ENCODE measurements at places on chromosomes 6 and 20.

- no peak for DNase-seq
These were observed 99.2 kb downstream of the MAP3K5 start for GRCh38 chr6:136693090-136693489.

DNA sequence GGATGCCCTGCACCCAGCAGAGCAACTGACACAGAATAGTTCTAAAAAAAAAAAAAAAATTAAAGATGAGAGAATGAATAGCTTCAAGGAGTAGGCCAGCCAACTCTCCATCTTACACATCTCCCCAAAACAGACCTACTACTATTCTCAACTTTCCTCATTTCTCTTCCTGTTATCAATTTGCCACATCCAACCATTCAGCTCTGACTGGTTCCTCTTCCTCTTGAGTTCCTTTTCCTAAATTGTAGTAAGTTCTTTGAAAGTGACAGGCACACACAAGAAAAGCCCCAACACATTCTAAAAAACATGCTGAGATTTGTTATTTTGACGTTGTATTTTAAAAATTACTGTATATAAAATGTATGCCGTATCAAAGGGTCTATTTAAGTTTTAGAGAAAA, 117.2 kb downstream of the PDSS2 start:
- DNase-seq: no peak

DNA sequence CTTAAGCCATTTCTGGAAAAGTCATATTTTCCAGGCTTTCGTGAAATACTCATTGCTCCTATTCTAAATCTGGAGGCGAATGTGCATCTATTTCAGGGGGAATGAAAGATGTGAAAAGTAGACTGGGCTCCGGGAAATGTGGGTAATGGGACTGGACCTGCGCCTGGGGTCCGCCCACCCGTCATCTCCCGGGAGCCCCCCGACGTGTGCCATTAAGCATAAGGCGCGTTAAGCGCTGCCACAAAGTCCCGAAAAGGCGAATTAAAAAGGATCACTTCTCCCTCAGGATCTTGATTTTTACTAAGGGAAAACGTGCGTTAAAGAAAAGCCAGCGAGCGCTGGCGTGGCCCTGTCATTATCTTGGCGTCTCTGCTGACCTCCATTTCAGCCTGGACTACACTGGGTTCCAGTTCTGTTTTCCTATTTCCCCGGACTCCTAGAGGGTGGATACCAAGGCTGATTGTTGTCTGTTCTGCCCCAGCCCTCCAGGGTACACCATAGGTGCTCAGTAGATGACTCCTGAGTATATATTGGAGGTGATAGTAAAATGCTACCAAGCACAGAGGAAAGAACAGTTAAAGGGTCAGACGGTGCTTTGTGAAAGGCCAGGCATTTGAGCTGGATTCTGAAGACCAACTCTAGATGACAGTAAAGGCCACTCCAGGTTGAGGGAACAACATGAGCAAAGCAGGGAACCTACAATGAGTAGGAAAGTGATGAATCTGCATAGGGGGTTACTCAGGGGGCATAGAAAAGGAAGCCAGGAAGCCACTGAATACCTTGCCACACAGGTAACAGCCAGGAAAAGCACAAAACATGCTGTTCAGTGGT, 89.2 kb upstream of the ARID1B start:
- DNase-seq: peak; percentile 48

DNA sequence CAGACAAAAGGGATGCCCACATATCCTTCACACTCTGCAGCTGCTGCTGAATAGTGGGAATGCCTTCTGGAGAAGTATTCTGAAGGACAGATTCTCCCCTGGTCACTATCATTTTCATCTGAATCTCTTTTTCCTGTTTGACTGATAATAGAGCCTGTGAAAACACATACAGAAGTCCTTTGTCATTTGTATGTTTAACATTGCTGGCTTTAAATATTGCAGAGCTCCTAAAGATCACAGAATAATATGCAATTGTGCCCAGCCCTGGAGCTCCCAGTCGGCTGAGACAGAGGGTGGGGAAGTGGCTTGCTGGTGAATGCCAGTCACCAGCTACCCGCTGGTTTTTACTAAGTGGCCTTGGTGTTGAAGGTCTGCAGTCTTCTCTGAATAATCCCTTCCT, 272.3 kb downstream of the SYNE1 start:
- DNase-seq: no peak

DNA sequence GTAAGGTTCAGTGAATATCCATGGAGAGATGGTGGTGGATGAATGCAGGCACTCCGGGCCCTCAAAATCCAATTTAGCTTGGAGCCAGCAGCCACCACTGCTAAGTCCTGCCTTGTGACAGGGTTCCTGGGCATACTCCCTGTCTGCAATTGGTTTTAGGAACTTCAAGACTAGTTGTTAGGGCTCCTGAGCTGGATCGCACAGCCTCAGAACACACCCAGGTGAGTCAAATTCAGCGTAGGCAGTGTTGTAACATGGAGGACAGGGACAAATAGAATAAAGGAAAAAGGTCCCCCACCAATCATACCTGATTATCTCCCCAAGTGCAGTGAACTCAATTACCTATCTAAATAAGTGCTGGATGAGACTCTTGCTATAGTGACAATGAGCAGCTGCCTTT, 74.6 kb downstream of the PERP start:
- no peak for DNase-seq

DNA sequence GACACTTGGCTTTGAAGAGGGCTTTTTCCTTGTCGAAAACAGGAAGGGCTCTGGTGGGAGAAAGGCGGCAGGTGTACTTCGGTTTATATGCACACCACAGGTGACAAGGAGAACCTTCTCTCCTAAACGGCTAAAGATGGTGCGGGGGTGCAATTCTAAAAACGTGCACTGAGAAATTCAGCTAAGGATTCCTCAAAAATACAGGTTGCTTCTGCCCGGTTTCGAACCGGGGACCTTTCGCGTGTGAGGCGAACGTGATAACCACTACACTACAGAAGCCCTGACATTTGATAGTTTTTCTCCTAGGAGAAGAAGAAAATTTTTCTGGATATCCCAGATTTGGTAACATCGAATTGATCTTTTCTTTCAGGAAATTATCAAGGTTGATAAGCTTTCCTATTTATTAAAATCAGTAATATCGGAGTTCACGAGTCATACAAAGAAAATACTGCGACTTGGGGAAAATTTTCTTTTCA, 32.0 kb downstream of the POM121L2 start:
- peak; percentile 73 for DNase-seq

DNA sequence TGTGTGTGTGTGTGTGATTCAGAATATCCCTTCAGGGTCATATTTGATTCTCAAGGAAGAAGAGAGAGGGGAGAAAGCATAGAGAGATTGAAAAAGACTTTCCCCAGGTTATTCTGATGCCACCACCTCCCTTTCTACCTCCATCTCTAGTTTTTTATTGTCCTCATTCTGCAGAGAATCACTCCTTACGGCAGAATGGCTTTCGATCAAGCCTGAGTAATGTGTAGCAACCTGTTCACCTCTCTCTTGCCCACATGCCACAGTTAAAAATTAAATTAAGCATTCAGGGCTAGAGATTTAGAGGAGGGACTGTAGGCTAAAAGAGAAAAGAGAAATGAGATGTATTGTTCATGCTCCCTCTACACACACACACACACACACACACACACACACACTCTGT, 18.1 kb downstream of the KLHL32 start:
- no peak for DNase-seq

- no peak for DNase-seq
These were observed 158.3 kb downstream of the GRM4 start for GRCh38 chr6:33987531-33988021.

DNA sequence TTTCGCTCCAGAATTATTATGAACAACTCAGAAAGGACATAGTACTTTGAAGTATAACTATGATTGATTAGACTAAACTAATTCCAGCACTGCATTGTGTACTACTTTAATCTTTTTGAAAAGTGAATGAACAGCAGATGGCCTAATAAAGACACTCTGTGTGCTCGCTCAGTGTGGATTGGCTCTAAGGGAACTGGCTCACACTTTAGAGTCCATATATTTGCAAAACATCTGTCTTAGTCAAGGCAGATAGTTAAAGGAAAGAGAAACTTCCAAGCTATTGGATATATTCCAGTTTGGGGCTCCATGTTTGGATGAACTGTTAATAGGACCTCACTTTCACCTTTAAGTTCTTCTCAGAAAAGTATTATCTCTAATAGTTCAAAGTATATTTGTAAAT, 218.9 kb downstream of the EYA4 start:
- no peak for DNase-seq

- DNase-seq: peak; percentile 79
These were observed 180.0 kb downstream of the TBXT start for GRCh38 chr6:165987483-165988301.

- DNase-seq: no peak
These were observed 193.3 kb downstream of the CLIC5 start for GRCh38 chr6:45822246-45822812.

- peak; percentile 87 for DNase-seq
These were observed 5.2 kb downstream of the FOXO3 start for GRCh38 chr6:108565893-108566292.
